Activated T-cell treated with anti-CD3 and anti-CD28 coated beads, Interleukin-2, amount 50 U/mL, for 72 hours (primary cell): ENCODE measurements at places on chromosomes 2 and 18. TPM values are rescaled to one million over a fixed set of nuclear protein-coding genes. Genes with fewer than 3 reads are reported as not detected.

DNA sequence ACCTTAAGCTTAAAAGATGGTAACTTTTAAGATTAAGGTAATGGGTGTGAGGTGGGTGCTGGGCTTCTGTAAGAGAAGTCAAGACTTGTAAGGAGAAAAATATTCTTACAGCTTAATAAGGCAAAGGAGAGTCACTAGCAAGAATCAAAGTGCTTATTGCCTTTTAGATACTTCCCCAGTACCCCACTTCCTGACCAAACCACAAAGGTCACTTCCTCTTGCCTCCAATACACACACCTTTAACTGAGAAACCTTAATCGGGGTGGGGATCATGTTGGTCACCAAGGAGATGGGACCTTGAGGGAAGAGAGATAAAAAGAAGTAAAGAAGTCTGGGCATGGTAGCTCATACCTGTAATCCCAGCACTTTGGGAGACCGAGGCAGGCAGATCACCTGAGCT lies 10.6 kb upstream of the ATG16L1 start:
- DNase-seq: no peak

Gene GKN1
- not detected for total RNA-seq

DNA sequence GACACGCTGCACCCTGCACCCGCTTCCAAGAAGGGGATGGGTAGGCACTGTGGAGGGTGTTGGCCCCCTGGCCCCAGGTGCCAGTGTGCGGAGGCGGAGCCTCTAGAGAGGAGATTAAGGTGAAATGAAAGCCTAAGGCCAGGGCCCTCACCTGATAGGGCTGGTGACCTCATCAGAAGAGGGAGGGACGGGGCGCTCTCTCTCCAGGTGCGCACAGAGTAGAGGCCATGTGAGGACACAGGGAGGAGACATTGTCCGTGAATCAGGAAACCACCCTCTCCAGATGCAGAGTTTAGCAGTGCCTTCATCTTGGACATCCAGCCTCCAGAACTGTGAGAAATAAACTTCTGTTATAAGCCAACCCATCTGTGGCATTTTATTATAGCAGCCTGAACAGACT lies 62.3 kb downstream of the PSMG2 start:
- no peak for DNase-seq

Gene BCS1L
- total RNA-seq: 55.3 TPM

Gene MAB21L4
- total RNA-seq: not detected

Gene FBLN7
- total RNA-seq: 22.3 TPM

GRCh38 chr2:184814421-184814820 lies 216.1 kb downstream of the ZNF804A start:
- no peak for DNase-seq

Gene CDH20
- total RNA-seq: 0.19 TPM

GRCh38 chr2:205543937-205544702 lies 138.2 kb upstream of the NRP2 start:
- no peak for DNase-seq

Gene PDCD1
- total RNA-seq: 15.7 TPM

Gene CENPO
- 44.1 TPM for total RNA-seq

- no peak for DNase-seq
These were observed 96.4 kb downstream of the RNF144A start for GRCh38 chr2:7013471-7014160.

Gene CDH19
- total RNA-seq: not detected

DNA sequence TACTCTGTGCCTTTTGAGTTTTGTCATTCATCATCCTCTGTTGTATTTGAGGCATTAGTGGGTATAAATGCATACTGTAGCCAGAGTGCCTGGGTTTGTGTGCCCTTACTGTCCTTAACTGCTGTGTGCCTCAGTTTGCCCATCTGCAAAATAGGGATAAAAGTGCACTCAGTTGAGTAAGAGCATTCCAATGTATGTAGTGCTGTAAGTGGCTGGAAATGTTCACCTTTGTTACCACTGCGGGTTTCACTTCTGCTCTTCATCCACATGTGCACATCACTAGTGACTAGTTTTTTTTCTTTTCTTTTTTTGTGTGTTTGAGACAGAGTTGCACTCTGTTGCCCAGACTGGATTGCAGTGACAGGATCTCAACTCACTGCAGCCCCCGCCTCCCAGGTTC lies 39.9 kb downstream of the PLEKHB2 start:
- no peak for DNase-seq

Gene CCDC74B
- total RNA-seq: 0.99 TPM

Gene NPPC
- 1.1 TPM for total RNA-seq

Gene SPEG
- total RNA-seq: 4.8 TPM

Gene CHRNG
- total RNA-seq: not detected

GRCh38 chr2:236717729-236718128 lies 148.1 kb downstream of the ACKR3 start:
- no peak for DNase-seq

DNA sequence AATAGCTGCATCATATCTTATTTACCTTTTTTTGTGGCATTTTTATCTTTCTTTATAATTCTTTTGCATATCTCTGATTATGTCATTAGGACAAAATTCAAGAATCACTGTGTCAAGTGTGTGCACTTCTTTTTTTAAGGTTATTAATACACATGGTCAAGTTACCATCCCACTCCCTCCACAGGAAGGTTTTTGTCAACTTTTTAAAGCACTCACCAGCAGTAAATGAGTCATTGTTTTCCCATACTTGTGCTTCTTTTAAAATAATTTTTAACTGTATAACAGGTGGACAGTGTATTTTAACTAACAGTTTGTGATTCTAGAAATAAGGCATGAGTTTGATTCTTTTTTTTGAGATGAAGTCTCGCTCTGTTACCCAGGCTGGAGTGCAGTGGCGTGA lies 45.7 kb upstream of the FAM171B start:
- no peak for DNase-seq

Gene RELCH
- total RNA-seq: 21.8 TPM

DNA sequence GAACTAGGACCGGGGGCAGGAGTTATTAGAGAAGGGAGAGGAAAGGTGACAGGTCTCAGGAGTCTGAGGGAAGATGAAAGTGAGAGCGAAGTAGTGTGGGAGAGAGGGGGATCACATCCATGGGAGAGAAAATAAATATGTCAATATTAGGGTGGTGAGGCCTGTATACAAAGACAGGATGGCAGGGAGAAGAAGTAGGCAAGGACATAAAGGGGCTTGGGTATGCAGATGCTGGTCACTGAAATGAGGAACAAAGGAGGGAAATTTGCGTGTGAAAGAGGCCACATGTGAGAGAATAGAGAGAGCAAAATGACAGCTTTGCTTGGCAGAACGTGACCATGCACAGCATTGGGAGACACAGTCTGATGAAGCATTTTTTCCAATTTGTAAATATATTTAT lies 13.6 kb downstream of the METAP1D start:
- DNase-seq: no peak

Gene HOXD3
- total RNA-seq: not detected

Gene CCL20
- total RNA-seq: 1.4 TPM

Gene CD8B
- 71.2 TPM for total RNA-seq

Gene MC2R
- not detected for total RNA-seq
